ENCODE measurements at places on chromosomes 2 and 18.

- no peak for DNase-seq
Measured at GRCh38 chr2:201452922-201453643, 1.5 kb downstream of the STRADB start.

DNA sequence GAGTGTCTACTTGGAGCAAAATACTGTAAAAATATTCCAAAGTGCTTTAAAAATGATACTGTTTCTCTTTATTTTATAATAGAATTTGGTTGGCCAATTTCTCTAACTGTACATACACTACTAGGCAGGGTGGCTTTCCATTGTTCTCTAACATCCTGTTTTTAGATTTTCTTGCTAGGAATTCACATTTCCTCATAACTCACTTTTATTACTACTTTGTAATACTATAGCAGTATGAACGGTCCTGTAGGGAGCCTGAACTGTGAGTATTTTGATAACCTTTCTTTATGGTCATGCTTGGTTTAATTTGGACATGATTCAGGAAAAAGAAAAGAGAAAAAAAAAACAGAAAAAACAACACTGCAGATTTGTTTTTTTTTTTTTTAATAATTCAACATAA lies 37.8 kb downstream of the GCG start:
- DNase-seq, result no peak

DNA sequence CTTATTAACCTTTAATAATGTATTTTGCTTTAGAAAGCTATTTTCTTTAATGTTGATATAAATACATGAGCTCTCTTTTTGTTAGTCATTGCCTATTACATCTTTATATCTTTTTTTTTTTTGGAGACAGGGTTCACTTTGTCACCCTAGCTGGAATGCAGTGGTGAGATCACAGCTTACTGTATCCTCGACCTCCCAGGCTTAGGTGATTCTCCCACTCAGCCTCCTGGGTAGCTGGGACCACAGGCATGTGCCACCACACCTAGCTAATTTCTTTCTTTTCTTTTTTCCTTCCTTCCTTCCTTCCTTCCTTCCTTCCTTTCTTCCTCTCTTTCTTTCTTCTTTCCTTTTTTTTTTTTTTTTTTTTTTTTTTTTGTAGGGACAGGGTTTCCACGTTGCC lies 15.4 kb downstream of the NAB1 start:
- no peak for DNase-seq

GRCh38 chr2:125169022-125169763 lies 1144.1 kb downstream of the CNTNAP5 start:
- DNase-seq, result no peak

- DNase-seq, result no peak
Measured at GRCh38 chr18:463403-463802, 37.1 kb downstream of the COLEC12 start.

DNA sequence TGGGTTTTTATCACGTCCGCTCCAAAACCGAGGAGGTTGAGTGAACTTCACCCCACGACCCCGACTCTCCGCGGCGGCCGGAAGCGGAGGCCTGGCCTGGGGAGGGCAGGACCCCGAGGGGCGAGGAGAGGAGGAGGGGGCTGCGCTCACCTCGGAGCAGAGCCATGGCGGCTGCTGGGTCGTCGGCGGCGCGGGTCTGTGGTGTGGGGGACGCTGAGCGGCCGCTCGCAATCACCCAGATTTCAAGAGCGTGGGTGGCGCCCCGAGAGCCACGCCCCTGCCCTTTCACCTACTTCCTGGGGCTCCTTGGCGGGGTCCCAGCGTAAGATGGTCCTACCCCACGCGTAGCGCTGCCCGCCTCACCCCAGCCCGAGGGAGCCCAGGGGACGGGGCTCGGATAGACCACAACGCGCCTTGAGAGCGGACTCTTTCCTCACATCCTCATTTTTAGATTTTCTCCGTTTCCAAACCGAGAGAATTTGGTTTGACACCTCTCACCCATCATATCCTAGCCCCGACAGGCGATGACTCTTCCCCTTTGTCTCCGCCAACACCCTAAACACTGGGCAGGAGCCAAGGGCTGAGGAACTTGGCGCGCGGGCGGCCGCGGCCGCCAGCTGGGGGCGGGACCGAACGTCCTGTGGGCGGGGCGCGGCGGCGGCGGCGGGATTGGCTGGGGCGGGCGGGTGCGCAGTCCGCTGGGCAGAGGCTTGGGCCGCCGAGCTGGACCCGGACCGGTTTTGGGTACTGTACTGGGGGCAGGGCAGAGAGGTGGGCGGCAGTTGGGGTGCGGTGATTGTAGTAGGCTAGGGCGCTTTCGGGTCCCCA lies at the start of gene ACAA2:
Gene ACAA2, minus strand, starts transcription at position 215 of the 828 bp plus-strand sequence. Its CDS starts 49 bp downstream, at position 166.
- peak; percentile 94 for DNase-seq

DNA sequence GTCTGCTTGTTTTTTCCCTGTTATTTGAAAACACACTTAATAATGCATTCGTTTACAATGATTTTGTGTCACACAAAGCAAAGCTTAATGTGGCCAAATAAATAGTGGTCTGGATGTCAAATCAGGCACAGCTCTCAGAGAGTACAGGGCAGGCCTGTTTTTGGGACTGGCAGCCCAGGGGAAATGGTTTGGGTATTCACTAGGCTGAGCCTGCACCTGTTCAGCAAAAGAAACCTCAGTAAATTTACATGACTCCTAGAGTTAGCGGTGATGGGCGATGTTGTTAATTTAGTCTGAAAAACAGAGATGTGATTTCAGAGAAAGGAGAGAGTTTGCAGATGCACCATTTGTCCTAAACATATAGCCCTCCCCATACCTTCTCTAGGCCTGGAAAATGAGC lies 197.1 kb downstream of the ALK start:
- no peak for DNase-seq

GRCh38 chr2:168758970-168759820 lies 43.2 kb upstream of the NOSTRIN start:
- no peak for DNase-seq

DNA sequence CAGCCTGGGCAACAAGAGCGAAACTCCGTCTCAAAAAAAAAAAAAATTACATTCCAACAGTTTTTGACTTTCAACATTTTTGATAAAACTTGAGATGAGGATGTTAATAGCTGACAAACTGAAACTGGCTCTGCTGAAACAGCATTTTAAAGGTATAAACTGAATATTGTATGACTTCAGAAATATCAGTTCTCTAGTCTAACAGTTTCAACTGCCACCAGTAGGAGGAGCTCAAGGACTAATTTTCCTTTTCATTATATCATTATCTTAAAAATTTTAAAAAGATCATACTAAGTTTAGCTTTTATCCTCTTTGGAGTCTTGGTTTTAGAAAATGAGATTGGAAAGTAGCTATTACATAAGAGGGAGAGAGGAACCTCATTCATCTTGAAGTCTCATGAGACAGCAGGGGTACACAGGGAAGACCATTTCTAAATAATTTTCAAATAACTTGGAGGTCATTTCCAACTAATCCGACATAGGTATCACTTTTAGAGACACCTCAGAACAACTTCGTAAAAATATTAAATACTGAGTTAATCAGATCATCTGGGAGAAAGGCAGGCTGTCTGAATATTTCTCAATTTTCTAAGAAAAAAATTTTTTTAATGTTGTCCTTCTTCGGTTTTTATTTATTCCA lies 37.6 kb upstream of the MCM6 start:
- no peak for DNase-seq

DNA sequence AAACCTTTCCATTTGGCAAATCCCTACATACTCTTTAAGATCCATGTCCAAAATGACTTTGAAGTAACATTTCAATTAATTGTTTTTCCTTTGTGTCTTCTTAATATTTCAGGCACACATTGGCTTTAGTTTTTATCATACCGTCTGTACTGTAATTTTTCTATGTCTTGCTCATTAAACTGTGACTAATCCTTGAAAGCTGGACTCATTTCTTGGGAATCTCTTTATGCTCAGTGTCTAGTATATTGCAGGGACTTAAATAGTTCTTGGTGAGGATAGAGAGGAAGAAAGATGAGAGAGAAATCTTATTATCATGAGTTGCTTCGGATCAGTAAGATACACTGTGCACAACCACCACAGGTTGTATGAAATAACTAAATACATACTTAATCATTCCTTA lies 448.3 kb upstream of the ST6GAL2 start:
- no peak for DNase-seq

DNA sequence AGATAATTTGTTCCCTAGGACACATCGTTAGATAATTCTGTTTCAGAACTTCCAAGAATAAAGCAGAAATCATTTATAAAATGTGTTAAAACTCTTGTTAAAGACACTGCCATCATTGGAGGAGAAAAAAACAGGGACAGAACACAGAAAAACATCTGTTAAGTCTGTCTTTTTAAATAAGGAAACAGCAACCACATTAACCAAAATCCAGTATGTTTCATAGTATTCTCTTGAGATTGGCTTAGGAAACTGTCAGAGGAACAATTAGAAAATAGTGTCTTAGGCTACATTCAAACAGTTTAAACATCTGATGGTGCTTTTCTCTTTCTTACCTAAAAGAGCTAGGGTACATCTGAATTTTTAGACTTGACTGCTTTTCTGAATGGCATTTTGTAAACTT lies 81.6 kb downstream of the PMS1 start:
- no peak for DNase-seq

GRCh38 chr2:162126111-162126519 lies 25.9 kb downstream of the GCG start:
- DNase-seq, result no peak

DNA sequence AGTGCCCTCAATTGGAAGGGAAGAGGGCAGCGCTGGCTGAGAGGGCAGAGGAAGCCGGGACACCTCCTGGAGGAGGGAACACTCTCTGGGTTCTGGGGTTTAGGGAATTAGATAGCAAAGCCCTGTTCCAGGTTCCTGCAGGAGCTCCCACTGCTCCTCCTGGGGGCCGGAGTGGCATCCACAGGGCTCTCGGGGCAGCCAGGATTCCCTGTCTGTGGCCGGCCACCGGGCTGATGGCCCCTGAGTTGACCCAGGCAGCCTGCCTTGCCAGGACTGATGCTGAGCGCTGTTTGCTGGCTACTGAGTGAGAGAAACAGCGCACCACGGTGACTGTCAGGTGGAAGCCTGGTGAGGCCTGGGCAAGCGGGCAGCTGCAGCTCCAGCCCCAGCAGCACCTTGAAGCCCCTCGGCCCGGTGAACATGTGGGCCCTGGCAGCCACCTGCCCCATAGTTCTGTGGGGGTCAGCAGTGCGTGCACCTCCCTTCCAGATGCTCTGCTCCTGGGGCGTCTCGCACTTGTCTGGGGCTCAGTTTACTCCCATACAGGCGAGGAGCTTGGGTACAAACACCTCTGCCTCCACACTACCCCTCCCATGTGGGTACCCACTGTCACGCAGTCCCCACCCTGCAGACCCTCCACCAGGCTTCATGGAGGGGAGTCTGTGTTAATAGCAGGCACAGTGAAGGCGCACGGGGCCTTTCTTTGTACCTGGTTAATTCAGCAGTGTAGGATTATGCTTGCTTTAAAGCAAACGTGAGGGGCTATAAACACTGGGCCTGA lies 7.7 kb upstream of the ALLC start:
- DNase-seq, result no peak

DNA sequence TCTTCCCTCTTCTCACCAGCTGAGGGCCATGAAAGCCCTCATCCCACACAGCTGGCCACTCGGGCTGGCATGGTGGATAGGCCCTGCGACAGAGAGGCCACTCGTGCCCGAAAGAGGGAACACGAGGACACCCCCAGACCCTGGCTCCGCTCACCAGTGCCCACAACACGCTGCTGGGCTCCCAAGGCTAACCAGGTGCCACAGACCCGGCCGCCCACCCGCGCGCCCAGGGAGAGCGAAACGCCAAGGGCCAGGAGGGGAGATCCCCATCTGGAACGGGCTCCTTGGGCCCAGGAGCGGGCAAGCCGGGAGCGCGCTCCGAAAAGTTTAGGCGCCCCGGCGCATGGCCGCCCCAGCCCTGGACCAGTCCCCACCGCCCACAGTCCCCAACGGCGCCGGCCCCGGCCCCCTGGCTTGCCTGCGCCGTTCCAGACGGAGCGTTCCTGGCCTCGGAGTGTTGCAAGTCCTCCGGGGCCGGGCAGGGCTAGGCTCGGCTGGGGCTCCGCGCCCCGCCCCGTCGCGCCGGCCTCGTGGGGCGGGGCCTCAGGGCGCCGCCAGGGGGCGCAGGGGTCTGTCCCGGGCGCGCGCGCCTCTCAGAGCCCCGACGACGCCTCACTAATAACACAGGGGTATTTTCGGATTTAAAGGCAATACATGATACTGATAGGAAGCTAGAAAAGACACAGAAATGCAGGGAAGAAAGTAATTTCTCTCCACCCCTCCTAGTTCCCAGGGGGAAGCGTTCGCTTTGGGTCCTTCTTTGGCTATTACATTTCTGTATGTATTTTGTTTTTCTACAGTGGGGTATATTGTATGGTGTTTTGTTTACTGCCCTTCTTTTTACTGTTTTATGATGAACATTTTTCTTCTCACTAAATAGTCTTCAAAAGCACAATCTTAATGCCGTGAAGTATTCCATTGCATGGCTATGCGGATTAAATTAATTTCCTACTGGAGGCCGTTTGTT lies at the start of gene TMBIM1:
Gene TMBIM1, minus strand, starts transcription at position 456 of the 967 bp plus-strand sequence. CDS start 10,362 bp downstream, outside the sequence.
- peak; percentile 92 for DNase-seq

- no peak for DNase-seq
Measured at GRCh38 chr2:215754546-215754945, 258.8 kb downstream of the MREG start.

Data from activated CD8-positive, alpha-beta memory T cell treated with anti-CD3 and anti-CD28 coated beads for 24 hours (primary cell).